Sigmoid colon (tissue), 7 donors: ENCODE measurements at places on chromosomes 3 and 15. TPM values are rescaled to one million over a fixed set of nuclear protein-coding genes. Genes with fewer than 3 reads are reported as not detected.

TBL1XR1 gene
- 88.9 TPM for total RNA-seq

GRK7 gene
- total RNA-seq, result not detected

GOLGA8K gene
- 0.99 TPM for total RNA-seq

DGKG gene
- 10.0 TPM for total RNA-seq

NR2F2 gene
- total RNA-seq, result 28.8 TPM

SLC2A2 gene
- not detected for total RNA-seq

SMCO1 gene
- total RNA-seq, result not detected

KLHL40 gene
- not detected for total RNA-seq

CLDN18 gene
- total RNA-seq, result not detected

ACTC1 gene
- 1.4 TPM for total RNA-seq

SLC12A1 gene
- not detected for total RNA-seq

CHRD gene
- total RNA-seq, result 16.3 TPM

SLC35G2 gene
- total RNA-seq, result 6.3 TPM

POLQ gene
- 0.55 TPM for total RNA-seq

GOLGA6L10 gene
- 1.8 TPM for total RNA-seq

CSPG4 gene
- 66.0 TPM for total RNA-seq

EAF1 gene
- total RNA-seq, result 17.8 TPM

KLF13 gene
- total RNA-seq, result 18.7 TPM

COLQ gene
- total RNA-seq, result 5.3 TPM

FSIP1 gene
- 1.1 TPM for total RNA-seq

BCL2A1 gene
- not detected for total RNA-seq

CD96 gene
- total RNA-seq, result 2.3 TPM

SPSB4 gene
- total RNA-seq, result 1.4 TPM

ALG1L2 gene
- total RNA-seq, result not detected

MAP3K13 gene
- 24.5 TPM for total RNA-seq

KLHL25 gene
- total RNA-seq, result 4.1 TPM

EMC7 gene
- 46.0 TPM for total RNA-seq

EBLN2 gene
- 2.9 TPM for total RNA-seq
